ENCODE measurements at places on chromosomes 5 and 9.

GRCh38 chr5:161420521-161420920 is 126.0 kb downstream of the GABRB2 start:
- no peak for DNase-seq

DNA sequence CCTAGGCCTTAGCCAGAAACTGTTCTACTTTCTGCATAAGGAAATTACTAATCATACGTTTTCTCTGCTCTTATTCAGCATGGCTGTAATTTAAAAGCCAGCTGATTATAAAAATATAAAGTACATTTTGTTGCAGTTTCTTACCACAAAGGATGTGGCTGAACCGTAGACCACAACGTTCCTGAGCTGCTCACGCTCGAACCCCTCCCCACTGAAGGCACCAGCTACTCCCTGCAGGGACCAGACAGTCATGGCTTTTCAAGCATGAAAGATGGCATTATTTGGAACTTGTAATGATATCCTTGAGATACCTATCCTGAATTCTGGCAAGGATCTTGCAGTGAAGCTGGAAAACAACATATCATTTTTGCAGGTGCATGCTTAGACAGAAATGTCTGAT is 91.8 kb upstream of the DMRT1 start:
- DNase-seq, result peak; percentile 33

GRCh38 chr5:181181650-181182565 is 23.1 kb downstream of the TRIM7 start:
- DNase-seq, result no peak

DNA sequence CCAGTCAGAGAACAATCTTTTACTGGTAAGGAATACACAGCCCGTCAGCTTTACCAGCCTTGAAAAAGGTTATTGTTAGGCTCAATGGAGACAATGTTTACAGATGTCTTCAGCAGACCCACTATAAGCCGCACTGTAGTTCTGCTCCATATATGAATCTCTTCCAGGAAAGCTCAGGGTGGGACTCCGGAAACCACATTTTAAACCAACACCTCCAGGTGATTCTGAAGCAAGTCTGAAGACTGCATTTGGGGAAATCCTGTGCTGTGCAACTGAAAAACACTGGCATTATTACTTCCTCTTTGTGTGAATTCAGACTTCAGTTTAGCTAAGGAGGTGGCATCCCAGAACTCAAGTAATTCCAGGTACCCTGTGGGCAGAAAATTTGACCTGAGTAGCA is 3.5 kb downstream of the GZMK start:
- no peak for DNase-seq

GRCh38 chr9:28915202-28915930 is 1342.1 kb upstream of the C9orf72 start:
- DNase-seq, result no peak

GRCh38 chr5:68822796-68823195 is 271.0 kb upstream of the SLC30A5 start:
- no peak for DNase-seq

Measured in germinal center (tissue), 1 donor.